ENCODE measurements at places on chromosomes 7 and 10.

- DNase-seq = no peak
These were observed 357.4 kb downstream of the PPP1R3A start for GRCh38 chr7:113561446-113561845.

DNA sequence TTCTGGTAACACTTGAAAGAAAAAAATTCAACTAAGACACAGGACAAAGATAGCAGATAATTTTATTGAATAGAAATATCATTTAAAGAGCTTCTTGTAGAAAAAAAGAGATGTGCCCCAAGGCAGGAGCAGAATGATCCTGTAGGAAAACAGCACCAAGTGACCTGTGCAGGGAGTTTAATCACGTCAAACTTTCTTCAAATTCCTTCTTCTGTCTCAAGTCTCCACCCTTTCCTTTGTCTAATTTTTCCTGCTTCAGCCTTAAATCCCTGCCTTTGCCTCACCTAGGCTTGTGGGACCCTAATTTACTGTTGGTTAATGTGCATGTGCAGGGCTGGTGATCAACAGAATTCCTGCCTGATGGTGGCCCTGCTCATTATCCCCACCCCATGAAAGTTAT lies 481.4 kb downstream of the IPMK start:
- DNase-seq = no peak

DNA sequence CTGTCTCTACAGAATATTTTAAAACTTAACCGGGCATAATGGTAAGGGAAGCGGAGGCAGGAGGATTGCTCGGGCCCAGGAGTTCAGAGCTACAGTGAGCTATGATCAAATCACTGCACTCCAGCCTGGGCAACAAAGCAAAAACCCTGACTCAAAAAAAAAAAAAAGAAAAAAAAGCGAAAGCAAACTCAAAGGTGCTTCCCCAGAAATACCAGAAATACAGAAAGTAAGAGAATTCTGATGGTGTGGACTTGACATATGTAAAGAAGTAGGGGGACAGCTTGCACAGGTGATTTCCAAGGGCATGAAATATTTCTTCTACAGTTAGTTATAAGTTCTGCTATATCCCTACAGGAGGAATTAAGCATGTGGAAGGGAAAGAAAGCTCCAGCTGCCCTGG lies 69.7 kb upstream of the APBB1IP start:
- no peak for DNase-seq

GRCh38 chr7:66400400-66400799 lies 195.3 kb downstream of the TPST1 start:
- no peak for DNase-seq

DNA sequence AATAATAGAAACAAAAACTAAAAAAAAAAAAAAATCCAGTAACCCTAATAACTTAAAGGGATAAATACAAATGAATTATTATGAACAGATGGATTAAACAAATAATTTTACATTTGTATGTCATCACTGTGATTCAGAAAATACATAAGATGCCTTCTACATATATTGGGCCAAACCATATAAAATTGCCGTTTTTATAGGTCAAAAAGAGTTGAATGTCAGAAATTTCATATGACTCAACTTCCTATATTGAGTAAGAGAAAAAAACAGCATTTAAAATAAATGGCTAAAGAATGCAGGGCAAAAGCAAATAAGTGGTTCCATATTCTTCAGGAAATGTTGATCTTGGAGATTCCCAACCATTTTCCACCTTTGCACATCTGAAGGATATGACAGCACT lies 9.4 kb downstream of the SLC35B4 start:
- no peak for DNase-seq
